ENCODE measurements at places on chromosomes 13 and 19.

DNA sequence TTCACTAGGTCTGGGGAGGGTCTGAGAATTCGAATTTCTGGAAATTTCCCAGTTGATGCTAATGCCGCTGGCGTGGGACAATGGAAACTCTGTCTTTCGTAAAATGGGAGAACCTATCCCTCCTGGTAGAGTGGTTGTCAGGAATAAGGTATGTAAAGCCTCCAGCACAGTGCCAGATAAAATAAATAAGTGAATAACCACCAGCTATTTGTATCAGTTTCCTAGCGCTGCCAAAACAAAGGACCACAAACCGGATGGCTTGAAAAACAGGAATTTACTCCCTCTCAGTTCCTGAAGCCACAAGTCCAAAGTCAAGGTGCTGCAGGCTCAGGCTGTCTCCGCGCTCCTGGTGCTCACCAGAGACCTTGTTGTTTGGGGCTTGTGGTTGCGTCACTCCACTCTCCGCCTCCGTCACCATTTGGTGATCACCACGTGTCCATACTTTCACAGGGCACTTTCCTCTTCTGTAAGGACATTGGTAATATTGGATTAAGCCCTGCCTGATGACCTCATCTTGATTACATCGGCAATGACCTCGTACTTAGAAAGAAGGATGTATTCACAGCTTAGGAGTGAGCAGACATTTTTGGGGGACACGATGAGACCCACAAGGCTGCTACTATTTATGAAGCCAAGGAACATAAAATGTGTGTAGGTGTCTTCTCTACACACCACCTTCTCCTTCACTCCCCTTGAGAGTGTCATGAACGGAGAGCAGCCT, 428.5 kb downstream of the IRS2 start:
- no peak for DNase-seq

- DNase-seq = no peak
These were observed 66.7 kb upstream of the ARHGEF7 start for GRCh38 chr13:111048387-111048786.

GRCh38 chr13:94656766-94657165, 55.1 kb downstream of the GPR180 start:
- no peak for DNase-seq

- peak; percentile 62 for DNase-seq
These were observed at the start of gene ICAM5 for GRCh38 chr19:10289836-10290356. TSS of gene ICAM5 (plus strand) at chr19:10289952. CDS start at chr19:10290044, 92 bp downstream.

DNA sequence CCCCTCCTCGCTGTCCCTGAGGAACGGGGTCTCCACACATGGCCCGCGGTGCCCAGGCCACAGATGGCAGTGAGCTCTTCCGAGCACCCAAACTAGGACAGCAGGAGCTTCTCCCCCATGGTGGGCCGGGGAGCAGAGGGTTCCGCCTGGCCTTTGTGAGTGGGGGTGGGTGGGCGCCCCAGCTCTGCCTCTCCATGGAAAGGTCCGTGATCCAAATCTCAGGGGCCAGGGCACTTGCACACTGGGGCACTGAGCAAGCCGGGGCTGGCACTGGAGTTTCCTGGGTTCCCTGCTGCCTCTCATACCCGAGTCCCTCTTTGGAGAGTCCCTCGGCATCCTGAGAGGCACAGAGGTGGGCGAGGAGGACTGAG, 2.2 kb upstream of the DIRAS1 start:
- no peak for DNase-seq

GRCh38 chr19:11964496-11964857, 363 bp upstream of the ZNF763 start:
- no peak for DNase-seq

- peak; percentile 33 for DNase-seq
These were observed 39.5 kb upstream of the GRTP1 start for GRCh38 chr13:113403255-113404104.

DNA sequence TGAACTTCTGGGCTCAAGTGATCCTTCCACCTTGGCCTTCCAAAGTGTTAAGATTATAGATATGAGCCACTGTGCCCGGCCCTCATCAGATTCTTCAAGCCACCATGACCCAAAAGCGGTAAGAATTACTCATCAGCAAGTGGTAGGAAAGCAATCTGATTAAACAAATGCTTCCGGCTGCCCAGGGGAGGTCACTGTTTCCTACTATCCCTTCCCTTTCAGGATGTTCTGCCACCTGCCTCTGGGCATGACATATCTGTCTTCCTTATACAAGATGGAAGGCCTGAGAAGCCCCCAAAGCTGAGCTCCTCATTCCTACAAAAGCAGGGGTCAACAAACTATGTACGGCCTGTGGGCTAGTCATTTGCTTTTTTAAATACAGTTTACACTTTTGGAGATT, 7.0 kb downstream of the ABHD8 start:
- no peak for DNase-seq

DNA sequence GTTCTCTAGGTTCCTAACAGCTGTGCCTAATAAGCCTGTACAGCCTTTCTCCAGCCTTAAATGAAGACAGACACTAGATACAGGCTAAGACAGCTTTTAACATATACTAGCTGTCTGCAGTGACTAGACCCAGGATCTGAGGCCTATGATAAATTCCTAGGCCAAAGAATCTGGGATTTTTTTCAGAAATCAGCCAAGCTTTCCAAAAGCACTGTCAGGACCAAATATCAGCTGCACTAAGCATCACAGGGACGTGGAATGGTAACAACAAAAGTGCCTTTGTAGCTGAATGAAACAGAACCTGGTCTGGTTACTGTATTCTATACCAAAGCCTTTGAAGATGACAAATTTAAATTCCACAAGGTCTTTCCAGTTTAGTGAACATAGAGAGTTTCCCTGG, 77.9 kb upstream of the DOCK9 start:
- DNase-seq = no peak

DNA sequence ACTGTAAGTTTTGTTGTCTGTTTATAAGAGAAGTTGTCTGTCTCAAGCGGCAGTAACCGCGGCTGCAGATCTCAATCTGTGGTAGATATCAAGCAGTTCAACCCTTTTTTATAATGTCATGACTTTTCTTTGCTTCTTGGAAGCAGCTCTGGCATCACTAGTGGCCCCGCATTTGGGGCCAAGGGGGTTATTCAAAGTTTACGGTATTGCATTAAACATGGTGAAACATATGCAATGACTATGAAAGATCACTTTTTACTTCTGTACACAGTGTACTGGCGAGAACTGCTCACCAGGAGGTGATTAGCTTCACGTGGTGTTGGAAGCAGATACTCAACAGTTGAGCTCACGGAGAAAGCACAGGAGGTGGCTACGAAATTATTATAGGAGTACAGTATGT, 4.6 kb upstream of the FFAR3 start:
- DNase-seq = peak; percentile 21

GRCh38 chr13:101690871-101691270, 238.4 kb downstream of the ITGBL1 start:
- no peak for DNase-seq

DNA sequence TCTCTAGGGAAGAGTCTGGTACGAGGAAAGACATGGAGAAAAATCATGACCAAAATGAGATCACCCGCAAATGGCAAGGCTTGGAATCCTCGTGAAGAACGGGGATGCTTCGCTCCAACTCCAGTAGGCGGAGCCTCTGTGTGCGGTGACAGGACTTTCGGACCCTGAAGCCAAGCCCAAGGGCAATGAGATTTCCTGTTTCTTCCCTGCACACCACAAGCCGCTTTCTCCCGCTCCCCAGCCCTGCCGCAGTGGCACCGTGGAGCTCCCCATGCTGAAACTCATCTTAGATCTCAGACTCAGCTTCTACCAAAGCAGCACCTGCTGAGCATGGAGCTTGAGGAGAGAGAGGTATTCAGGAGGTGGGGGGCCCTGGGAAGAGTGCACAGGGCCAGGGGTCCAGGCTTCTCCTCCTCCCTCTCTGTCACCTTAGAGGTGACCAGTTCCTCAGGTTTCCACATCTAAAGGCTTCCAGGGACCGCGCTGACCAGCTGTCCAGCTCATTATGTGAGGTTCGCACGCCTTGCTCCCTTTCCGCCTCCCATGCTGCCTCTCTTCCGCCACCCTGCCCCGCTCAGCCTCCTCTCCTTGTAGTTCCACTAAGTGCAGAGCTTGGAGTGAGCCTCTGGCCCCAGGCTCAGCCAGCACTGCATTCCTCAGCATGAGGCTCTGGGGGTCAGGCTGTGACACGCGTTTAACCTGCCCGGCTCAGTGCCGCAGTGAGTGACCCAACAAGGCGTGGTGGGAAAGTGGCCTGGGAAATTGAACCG, 153.8 kb upstream of the SOX1 start:
- DNase-seq = peak; percentile 13

DNA sequence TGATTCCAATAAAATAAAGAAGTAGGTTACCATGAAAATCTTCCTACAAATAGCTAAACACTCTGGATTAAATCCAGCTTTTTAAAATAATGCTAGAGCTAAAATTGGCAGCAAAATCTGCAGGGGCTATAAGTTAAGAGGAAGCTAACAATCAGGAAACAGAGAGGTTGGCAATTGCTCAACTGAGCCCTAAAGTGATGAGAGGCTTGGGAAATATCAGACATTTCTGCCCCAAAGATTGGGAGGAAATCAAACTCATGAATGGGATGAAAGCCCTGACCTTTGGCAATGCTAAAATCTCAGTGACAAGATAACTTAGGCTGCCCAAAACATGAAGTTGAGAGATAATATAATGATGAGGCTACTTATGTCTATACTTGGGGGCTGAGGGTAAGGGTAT, 1437.9 kb downstream of the EFNB2 start:
- DNase-seq = no peak

DNA sequence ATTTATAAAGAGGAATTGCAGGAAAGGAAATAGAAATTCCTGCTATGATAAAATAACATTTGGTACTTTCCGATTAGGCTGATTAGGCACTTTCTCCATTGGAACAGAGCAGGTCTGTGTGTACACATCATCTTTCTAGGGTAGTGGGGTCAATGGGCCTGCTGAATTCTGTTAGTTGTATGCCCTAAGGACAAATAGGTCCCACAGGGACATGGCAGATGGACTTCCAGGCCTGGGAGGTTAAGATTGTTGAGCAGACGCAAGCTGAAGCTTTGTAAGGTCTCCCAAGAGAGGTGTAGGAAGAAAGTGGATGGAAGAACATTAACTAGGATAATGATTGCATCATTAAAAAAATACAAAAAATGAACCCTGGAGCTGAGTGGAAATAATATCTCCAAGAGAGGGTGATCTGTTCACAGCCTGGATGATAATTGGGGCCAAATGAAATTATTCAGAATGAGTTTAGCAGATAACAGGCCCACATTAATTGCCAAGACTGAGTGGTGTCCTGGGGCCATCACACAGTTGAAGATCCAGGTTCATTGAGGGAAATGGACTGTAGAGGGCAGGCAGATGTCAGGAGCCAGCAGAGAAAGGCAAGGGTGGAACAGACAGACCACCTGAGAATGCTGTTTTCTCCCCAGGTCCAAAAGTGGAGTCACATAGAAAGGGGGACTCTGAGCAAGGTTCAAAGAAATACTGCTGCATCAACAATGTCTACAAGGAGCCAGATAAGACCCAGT, 215.1 kb downstream of the DNAJC15 start:
- no peak for DNase-seq

DNA sequence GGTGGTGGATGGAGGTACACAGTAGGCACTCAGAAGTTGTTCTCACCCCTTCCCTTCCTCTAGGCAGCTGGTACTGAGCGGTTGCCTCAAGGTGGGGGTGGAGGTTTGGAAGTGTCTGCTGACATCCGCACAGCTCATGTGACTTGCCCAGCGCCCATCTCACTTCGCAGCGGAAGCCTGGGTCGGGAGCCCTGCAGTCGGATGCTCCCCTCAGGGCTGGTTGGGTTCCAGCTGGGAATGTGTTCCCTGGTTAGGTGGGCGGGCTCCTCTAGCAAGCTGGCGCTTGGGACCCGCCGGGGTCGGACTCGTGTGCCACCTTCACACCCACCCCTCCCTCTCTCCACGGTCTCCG, 10.2 kb downstream of the PPP1R37 start:
- peak; percentile 78 for DNase-seq

GRCh38 chr13:109212650-109213049, 573.7 kb downstream of the IRS2 start:
- no peak for DNase-seq

- DNase-seq = peak; percentile 59
These were observed 101.2 kb upstream of the TEX29 start for GRCh38 chr13:111219280-111219679.

DNA sequence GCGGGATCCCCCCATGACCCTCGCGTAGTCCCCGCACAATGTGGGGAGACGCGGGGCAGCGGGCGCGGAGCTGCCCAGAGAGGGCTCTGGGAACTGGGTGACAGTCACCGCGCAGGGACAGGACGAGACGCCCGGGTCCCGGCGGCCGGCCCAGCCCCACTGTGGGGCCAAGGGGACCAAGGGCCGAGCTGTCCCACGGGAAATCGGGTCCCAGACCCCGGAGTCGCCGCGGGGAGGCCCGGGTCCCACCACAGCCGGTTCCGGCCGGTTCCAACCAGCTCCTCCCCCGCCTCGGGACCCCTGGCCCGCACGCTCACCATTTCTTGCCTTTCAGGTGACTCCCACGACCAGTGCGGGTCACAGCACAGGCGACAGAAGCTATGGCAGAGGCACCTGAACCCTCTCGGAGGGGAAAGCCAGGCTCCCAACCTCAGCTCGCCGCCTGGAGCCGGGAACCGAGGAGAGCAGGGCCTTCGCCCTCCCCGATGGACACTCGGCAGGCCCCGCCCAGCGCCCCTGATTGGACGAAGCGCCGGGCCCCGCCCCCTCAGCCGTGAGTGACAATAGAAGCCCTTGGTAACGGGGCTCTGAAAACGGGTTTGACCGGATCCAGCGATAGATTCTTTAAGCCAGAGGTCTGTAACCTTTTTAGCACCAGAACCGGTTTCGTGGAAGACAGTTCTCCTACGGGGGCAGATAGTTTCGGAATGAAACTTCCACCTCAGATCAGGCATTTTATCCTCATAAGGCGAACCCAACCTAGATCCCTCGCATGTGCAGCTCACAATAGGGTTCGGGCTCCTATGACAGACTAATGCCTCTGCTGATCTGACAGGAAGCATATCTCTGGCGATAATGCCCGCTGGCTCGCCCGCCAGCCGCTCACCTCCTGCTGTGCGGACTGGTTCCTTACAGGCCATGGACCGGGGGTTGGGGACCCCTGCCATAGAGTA, at the start of gene ZNF433:
ZNF433 (minus strand) TSS at position 460 of the 953 bp plus-strand sequence; CDS start at position 320, 140 bp downstream.
- DNase-seq = peak; percentile 95

- no peak for DNase-seq
These were observed 21.6 kb downstream of the CPAMD8 start for GRCh38 chr19:17005000-17005399.

GRCh38 chr13:61086087-61086486, 329.6 kb downstream of the PCDH20 start:
- no peak for DNase-seq

- DNase-seq = no peak
These were observed 36.4 kb downstream of the ZNF582 start for GRCh38 chr19:56356944-56357343.

DNA sequence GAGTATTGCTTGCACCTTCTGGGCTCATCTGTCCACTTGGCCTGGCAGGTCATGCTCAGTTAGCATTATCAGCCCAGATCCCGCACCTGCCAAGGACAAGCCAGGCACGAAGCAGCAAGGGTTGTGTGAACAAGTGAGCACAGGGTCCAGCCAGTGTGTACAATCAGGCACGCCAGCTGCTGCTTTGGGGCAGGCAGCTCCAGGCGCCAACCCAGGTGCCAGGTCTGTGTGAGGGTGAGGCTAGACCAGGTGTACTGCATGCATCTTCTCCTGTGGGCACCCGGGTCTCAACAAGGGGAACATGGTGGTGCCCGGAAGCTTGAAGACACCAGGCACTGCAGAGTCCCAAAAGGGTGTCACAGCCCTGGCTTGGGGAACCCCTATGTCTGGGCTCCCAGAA, 1446.8 kb downstream of the PCDH9 start:
- no peak for DNase-seq
